ENCODE measurements at places on chromosomes 13 and 19.

- peak; percentile 31 for DNase-seq
Measured at GRCh38 chr19:39679791-39680168, 24.1 kb downstream of the LGALS16 start.

DNA sequence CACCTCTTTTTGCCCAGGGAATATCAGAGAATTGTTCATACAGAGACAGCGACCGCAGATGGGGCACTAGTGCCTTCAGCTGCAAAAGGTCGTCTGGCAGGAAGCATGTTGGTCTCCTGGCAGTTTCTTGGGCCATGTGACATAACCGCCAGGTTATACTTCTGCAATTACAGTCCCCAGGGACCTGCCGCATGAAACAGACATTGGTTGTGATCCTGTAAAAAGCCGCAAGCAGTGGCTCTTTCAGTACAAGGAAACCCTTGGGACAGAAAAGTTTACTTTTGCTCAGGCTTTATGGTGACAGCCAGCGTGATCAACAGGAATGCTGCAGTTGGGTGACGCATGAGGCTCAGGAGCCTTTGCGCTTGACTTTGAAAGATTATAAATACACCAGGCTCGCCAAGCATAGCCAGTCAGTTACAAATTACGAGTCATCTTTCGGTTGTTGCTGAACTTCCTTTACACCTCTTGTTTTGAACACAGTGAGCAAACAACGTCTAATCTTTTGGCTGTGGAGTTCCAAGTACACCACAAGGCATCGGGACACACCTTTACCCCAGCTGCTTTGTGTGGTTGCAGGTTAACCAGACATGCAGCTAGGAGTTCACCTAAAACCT, 50.5 kb upstream of the UBE2L5 start:
- peak; percentile 17 for DNase-seq

GRCh38 chr19:23718802-23719201, 31.8 kb upstream of the ZNF675 start:
- no peak for DNase-seq

DNA sequence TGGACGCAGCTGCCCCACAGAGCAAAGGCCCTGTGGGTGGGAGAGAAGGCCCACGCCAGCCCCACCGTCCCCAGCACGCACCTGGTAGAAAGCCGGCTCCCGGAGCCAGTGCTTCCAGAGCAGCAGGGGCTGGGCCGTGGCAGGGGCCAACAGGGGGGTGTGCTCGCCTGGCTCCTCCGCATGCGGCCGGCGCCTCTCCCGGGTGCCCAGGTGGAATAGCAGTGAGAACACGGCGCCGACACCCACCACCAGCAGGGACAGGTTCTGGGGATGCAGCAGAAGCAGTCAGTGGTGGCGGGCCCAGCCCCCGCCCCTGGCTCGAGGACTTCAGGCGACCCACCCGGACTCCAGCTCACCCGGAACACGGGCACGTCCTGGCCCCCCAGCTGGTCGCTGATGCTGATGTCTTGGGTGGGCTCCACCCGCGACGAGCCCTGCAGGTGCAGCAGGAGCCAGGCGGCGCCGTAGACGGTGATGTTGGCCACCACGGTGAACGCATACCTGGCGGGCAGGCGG, 8.9 kb downstream of the TEKTIP1 start:
- no peak for DNase-seq

- DNase-seq, result no peak
Measured at GRCh38 chr19:291561-292280, 518 bp upstream of the PLPP2 start.

GRCh38 chr13:103531278-103531677, 465.1 kb upstream of the SLC10A2 start:
- DNase-seq, result no peak

DNA sequence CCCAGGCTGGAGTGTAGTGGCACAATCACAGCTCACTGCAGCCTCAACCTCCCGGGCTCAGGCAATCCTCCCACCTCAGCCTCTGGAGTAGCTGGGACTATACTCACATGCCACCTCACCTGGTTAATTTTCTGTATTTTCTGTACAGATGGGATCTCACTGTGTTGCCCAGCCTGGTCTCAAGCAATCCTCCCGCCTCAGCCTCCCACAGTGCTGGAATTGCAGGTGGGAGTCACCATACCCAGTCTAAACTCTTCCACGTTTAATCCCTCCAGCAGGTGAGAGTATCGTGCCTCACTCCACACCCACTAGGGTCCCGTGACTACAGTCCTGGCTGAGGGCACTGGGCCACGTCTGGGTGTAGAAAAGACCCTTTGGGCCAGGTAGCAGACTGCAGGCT, 16.5 kb downstream of the BCAT2 start:
- DNase-seq, result no peak

DNA sequence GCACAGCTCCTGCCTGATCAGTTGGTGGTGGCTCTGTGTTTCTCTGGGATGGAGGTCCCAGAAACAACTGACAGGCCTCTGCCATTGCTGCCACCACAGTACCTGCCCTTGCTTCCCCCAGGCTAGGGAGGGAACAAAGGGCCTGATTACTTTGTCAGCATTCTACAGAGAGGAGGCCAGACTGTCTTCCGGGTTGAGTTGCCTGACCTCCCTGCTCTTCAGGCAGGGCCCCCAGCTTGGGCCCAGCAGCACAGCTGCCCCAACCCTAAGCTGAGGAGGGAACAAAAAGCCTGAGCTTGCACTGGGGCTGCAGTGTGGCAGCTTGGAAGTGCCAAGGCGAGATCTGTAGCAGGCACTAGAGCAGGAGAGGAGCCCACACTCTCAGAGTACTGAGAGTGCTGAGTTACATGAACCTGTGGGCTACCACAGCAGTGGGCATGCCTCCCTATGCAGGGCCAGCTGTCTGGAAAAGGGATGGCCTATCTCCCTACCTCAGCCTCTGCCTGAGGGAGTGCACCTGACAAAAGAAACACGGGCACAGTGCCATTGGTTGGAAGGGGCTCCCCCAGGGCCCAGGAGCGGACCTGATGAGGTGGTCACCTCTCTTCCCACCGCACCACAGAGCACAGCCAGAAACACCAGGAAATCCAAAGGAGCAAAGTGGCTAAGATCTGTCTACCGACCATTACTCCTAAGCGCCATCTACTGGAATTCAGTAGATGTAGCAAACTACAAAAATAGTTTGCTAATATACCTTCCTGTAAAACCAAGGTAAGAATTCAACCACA, 24.4 kb downstream of the SLC25A15 start:
- DNase-seq, result no peak

DNA sequence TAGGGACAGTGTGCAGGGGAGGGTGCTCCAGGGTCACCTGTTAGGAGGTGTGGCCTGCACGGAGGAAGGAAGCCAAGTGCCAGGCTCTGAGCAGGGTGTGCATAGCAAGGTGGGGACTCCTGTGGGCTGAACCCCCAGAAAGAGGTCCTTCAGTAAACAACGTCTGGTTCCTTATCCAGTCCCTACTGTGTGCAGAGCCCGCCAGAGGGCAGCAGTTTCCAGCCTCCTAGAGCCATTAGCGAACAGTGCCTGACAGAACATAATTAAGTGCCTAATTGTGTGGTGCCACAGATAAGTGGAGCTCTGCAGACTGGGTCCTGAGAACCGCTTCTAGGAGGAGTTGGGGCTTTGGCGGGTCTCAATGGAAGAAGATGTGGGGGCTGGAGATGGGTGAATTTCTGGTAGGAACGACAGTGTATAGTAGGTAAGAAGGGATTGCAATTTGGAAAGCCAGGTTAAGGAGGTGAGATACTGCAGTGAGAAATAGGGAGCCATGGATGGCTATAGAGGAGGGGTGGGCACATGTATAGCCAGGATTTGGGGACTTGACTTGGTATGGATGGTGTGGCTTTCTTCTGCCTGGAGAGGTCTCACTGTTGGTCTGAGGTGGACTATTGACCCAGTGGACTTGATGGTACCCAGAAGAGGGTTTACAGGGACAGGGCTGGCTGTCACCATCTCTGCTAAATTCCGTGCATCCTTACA, 323.1 kb downstream of the ZNF536 start:
- no peak for DNase-seq

DNA sequence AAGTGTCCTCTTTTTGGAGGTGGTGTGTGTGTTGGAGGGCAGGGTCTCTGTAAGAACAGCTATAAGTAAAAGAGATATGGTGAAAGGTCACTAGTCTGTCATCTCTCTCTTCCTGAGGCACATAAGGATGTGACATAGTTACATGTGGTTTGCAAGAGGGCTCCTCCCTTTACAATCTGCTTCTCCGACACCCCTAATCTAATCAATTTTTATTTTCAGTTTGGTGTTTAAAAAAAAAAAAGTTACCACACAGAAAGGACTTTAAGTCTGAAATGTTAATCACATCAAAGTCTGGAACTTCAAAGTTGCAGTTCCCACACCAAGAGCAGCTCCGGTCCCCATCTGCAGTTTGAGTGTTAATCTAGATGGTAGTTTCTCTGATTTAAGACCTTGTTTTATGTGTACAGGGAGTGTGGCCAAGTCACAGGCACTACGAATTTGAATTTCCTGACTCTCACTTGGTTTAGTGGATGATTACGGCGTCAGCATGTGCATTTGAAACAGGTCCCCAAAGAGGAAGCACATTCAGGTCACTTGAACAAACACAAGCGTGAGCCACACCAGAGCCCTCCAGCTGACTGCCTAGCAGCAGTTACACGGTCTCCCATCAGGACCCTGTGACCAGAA, 53.1 kb downstream of the FOXO1 start:
- DNase-seq, result no peak

DNA sequence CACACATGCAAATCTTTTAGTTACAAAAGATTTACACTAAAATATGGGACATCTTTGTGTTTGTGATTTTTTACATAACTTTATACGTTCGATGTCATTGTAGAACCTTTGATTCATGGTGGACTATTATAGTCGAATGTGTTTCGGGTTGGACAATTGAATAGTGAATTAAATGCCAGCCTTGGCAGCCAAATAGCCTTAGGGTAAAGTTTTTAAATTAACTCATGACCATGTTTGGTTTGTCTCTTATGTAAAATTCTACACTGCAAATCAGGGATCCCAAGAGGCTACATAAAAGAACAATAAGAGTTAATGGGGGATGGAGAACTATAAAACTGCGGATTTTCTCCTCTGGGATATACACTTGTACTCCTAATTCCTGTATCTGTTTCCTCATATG, 1735.6 kb upstream of the SPRY2 start:
- no peak for DNase-seq

GRCh38 chr13:47241446-47241845, 344.6 kb upstream of the HTR2A start:
- no peak for DNase-seq

DNA sequence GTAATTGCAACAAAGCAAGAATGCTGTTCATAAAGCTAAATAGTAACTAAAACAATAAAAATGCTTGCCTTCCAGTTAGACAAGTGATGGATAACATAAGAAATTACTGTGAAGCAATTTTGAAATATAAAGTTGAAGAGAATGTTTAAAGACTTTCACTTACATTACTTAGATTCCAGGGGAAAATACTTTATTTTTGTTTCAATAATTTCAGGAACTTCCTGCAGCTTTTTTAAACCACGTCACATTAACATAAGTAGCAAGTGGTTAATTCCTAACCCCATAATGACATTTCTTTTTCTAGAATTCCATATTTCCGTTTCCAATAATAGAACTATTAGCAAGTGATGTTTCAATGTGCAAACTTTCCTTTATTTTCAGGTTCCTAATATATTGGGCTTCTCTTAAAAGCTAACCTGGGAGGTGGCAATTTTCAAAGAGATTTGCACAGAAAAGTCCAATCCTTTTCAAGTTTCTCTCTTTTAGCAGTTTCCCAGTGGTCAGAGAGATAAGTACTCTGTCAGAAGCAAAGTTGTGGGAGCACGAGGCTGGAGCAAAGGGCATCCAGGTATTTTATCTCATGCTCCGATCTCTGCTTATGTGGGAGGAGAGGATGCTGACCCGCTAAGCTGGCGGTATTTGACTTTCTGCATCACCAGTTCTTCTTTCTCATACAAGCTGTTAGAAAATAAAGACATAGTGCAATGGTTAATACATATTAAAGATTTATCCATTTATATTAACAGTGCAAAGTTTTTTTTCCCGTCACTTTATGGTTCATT, 1025.3 kb downstream of the EFNB2 start:
- no peak for DNase-seq

GRCh38 chr13:101728021-101728420, 275.5 kb downstream of the ITGBL1 start:
- DNase-seq, result no peak

GRCh38 chr19:34925278-34925855, 1.3 kb upstream of the ZNF30 start:
- no peak for DNase-seq

DNA sequence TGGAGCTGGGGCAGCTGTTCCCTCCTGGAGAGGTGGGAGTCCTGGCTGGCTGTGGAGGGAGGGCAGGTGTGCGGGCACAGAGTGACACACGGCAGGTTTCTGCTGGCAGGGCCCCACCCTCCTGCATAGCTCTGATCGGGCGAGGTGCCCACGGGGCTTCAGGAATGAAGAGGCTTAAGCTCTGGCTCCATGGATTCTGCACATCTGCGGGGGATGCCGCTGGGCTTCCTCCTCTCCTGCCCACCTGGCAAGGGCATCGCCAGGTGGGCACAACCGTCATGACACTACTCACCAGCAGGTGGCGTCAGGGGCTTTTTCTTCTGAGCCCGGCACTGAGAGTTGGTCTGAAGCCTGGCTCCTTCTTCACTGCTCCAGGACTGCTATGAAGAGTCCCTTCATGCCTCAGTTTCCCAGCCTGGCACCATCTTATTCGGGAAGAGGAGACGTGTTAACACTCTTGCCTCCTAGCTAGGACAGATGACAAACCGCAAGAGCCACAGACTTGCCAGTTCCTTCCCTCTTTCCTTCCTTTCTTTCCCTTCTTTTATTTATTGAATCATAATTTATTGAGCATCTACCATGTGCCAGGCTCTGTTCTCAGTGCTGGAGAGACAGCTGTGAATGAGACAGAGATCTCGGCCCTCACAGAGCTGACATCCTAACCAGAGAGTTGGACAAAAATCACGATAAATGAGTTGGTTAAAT, 15.2 kb upstream of the PAK4 start:
- DNase-seq, result peak; percentile 61
